ENCODE measurements at places on chromosomes 4 and X.

DNA sequence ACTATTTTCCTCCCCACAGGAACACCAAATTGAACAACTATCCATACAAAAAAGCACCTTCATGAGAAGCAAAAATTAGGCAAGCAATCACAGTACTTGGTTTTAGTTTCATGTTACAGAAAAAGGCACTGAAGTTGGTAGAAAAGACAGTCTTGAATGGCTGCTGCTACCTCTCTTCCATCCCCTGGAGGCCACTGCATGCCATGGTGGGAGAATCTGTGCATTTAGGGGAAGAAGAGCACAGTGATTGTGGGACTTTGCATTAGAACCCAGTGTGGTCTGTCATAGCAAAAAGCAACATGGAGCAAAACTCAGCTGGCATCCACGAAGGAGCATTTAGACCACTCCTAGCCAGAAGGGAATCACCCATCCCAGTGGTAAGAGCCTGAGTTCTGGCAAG is 941.9 kb downstream of the PCDH18 start:
- DNase-seq = no peak

GRCh38 chr4:23268072-23268771 is 575.5 kb downstream of the GBA3 start:
- DNase-seq = no peak

GRCh38 chr4:81946996-81947395 is 426.8 kb downstream of the HNRNPD start:
- no peak for DNase-seq

- no peak for DNase-seq
Observed at GRCh38 chrX:65866146-65866545, 173.7 kb downstream of the VSIG4 start.

DNA sequence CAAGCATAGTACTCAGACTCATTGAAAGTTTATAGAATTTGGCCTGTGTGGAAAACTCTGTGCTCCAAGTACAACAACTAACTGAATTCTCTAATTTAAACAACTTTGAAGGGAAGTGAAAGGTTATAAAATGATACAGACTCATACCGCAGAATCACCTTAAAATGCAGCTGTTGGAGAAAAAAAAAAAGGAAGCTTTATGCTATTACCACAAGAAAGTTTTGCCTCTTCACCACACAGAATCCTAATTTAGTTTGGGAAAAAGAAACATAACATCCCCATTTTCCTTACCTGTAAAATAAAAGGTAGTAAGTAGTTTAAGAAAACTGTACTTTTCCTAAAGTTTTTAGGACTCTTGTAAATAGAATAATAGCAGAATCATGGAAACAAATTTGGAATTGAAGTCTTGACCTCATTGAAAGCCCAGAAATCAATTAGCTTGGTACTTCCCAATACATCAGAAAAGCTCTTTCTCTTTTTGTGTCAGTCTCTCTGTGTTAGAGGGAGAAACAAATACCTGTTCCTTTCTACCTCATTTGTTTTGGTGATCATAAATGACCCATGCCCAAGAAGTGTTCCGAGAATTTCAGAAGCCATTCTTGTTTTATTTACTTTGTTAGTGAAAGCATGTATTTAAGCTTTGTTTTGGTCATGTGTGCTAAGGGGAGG is 78.8 kb downstream of the NFKB1 start:
- DNase-seq = no peak
